ENCODE measurements at places on chromosomes 2 and 18.

DNA sequence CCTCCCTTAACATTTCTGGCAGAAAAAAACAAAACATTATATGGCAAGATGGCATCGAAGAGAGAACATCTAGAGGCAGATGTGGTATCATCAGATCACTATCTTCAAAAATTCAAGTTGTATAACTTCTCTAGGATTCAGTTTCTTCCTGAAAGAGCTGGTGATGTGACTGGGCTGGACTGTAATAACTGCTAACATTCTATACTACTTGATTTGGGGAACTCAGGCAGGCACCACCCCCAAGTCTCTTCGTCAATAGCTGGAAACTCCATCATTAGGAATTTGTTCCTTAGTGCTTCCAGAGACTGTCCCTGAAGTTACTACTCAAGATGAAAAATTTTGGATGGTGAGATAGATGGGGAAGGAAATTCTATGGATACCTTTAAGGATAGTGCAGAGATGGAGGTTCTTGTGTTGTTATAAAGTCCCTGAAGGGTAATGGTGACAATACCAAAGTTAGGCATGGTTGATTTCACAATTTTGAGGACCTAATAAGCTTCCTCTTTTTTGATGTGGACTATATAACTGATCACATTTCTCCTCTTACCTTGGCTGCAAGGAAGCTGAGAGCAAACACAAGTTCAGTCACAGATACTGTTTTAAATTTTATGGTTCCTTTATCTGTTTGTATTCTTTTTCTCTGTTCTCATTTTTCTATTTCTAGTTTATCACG is 59.1 kb upstream of the PGAP1 start:
- no peak overlapping the region for H3K4me3 ChIP-seq
- no peak for DNase-seq
- H3K27me3 ChIP-seq = no peaks in the 10 kb centered on the region

GRCh38 chr18:48996041-48996440 is 45.3 kb upstream of the SMAD7 start:
- H3K27ac ChIP-seq = no peak overlapping the region
- H3K36me3 ChIP-seq = no peaks in the 10 kb centered on the region
- H3K27me3 ChIP-seq = no peaks in the 10 kb centered on the region
- no peak for DNase-seq
- no peak overlapping the region for H3K4me3 ChIP-seq

GRCh38 chr2:28582595-28582994 is 86.7 kb downstream of the PLB1 start:
- H3K4me1 ChIP-seq = peaks cover 18% of the 10 kb centered on the region
- H3K27ac ChIP-seq = no peak overlapping the region
- no peaks in the 10 kb centered on the region for H3K36me3 ChIP-seq
- no peak overlapping the region for H3K4me3 ChIP-seq
- H3K27me3 ChIP-seq = no peaks in the 10 kb centered on the region

GRCh38 chr2:239960929-239961661 is 64.0 kb downstream of the NDUFA10 start:
- no peak overlapping the region for H3K27ac ChIP-seq
- H3K36me3 ChIP-seq = peaks cover 47% of the 10 kb centered on the region
- DNase-seq = peak; percentile 59
- no peak overlapping the region for H3K4me3 ChIP-seq
- no peaks in the 10 kb centered on the region for H3K27me3 ChIP-seq
- H3K4me1 ChIP-seq = peaks cover 13% of the 10 kb centered on the region

- no peaks in the 10 kb centered on the region for H3K36me3 ChIP-seq
- peaks cover 10% of the 10 kb centered on the region for H3K4me1 ChIP-seq
- H3K27me3 ChIP-seq = no peaks in the 10 kb centered on the region
Measured at GRCh38 chr2:231568098-231568784, 24.4 kb upstream of the TEX44 start.

DNA sequence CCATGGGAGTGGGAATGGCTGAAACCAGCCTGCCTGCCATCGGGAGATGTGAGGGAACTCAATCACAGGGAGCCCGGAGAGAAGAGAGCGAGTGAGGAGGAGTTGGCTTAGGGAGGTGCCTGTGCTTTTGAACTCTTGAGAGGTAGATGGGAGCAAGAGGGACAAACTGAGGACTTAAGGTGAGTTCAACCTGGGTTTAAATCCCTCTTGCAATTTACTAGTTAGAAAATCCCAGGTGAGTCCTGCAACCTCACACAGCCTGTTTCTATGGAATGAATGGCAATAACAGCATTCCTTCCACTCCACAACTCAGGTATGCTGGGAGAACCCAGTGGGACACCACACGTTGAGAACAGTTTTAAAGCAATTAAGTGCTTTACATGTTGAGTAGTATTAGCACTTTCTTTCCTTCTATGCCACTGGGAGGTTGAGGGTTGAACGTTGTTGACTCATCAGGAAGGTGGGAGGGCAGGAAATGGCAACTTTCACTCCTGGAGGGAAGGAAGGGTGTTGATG is 57.3 kb downstream of the VIT start:
- no peaks in the 10 kb centered on the region for H3K4me1 ChIP-seq
- no peak overlapping the region for H3K27ac ChIP-seq

- H3K4me1 ChIP-seq = no peaks in the 10 kb centered on the region
- peaks cover 27% of the 10 kb centered on the region for H3K27me3 ChIP-seq
- no peak overlapping the region for H3K4me3 ChIP-seq
- H3K36me3 ChIP-seq = no peaks in the 10 kb centered on the region
- H3K27ac ChIP-seq = no peak overlapping the region
Measured at GRCh38 chr2:240791221-240791800, 28.7 kb downstream of the KIF1A start.

GRCh38 chr2:235328991-235329390 is 164.9 kb upstream of the AGAP1 start:
- H3K27ac ChIP-seq = no peak overlapping the region
- no peaks in the 10 kb centered on the region for H3K4me1 ChIP-seq
- H3K36me3 ChIP-seq = no peaks in the 10 kb centered on the region
- no peak for DNase-seq
- peaks cover 16% of the 10 kb centered on the region for H3K27me3 ChIP-seq
- no peak overlapping the region for H3K4me3 ChIP-seq
